ENCODE measurements at places on chromosomes 1 and 21. TPM values are rescaled to one million over a fixed set of nuclear protein-coding genes. Genes with fewer than 3 reads are reported as not detected.
A peak's percentile ranks its signal among the peaks of the same experiment; 100 is the strongest.

- DNase-seq, result no peak
Measured at GRCh38 chr1:182236651-182237077, 154.9 kb downstream of the GLUL start.

- DNase-seq, result peak; percentile 53
Measured at GRCh38 chr1:110605901-110606656, at the start of gene KCNA2. KCNA2 (minus strand) TSS chr1:110606358; CDS start chr1:110604782, 1,576 bp downstream.

- DNase-seq, result no peak
Measured at GRCh38 chr1:112263453-112263852, 132.6 kb upstream of the CTTNBP2NL start.

DNA sequence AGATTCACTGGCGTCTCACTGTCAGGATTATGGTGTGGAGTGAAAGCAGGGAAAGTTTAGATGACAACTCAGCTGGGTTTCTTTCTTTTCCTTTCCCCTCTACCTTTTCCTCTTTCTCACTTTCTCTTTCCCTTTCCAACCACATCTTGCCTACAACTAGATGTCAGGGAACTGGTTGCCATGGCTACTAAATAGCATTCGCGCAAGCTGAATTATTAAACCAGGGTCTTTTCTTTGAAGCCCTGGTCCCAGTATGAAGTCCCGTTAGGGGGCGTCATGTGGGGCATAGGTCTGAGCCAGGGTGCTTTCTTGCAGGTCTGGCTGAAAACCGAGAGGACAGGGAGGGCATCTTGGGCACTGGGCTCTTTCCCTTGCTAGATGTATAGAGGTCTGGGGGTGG, 168.4 kb upstream of the CACNA1E start:
- DNase-seq, result no peak

GRCh38 chr21:32406405-32406804, 6.1 kb upstream of the EVA1C start:
- no peak for DNase-seq

- no peak for DNase-seq
Measured at GRCh38 chr1:175893192-175893591, 149.8 kb upstream of the TNR start.

DNA sequence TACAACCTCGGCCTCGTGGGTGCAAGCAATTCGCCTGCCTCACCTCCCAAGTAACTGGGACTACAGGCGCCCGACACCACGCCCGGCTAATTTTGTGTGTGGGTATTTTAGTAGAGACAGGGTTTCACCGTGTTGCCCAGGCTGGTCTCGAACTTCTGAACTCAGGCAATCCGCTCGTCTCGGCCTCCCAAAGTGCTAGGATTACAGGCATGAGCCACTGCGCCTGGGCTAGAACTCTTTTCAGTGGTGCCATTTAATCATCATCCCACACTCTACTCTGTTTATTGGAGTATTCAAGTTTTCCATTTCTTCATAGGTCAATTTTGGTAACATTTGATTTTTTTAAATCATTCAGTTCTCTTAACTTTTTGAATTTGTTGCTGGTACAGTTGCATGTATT, 101.3 kb downstream of the DHRS3 start:
- no peak for DNase-seq

DNA sequence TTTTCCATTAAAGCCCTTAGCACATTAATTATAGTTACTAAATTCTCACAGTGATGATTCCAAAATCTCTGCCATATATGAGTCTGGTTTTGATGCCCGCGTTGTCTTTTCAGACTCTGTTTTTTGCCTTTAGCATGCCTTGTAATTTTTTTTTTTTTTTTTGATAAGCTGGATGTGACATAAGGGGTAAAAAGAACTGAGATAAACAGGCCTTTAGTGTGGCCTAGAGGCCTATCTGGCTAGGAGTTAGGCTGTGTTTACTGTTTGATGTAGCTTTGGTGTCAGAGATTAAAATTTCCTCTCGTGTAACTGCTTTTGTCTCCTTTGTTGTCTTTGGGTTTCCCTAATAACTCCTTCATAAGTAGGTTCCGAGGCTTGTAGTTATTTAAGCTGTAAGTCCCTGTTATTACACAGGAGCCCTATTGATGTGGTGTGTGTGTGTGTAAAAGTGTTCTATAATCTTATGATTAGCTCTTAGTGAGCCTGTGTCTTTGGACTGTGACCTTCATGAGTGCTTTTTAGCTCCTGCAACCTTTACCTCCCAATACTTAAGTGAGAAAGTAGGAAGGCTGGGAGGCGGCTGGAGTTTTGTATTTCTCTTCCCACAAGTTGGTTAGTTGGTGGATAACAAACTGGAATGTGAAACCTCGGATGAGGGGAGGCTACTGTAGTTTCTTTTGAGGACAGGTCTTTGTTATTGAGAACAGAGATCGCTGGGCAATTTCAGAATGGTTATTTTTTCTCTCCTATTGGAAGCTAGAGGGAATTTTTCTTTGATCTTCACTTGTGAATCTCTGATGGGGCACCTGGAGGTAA, 19.3 kb downstream of the HS2ST1 start:
- no peak for DNase-seq

DNA sequence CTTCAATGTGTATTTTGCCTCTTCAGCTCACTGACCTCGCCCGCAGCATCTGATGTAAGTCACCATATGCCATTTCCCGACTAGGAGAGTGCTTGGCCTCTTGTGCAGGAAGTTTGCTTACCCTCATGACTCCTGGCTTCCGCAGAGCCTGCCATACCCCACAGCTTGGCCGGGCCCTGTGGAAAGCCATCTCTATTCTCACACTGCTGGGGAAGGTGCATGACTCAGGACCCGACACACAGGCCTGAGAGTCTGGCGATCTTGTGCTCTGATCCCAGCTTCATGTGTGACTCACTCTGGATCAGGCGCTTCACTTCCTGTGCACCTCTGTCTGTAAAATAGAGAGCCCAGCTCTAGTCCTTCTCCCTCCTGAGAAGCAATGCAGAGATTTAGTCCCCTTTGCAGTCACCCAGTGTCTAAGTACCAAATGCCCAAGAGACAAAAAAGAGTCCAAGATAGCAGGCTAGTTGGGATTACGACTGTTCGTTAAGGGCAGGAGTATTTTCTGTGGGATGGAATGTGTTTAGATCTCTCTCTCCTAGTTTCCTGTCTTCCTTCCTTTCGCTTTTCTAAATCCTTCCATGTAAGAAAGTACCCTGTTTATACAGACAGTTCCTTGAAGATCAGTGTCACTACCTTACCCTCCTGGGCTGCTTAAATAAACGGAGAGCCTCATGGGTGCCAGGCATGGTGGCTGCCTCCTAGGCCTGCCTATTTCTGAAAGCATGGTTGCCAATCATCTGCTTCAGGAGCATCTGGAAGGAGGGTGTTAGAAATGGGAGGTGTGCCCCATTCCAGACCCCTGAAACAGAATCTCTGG, 62.8 kb upstream of the KIF26B start:
- DNase-seq, result no peak

DNA sequence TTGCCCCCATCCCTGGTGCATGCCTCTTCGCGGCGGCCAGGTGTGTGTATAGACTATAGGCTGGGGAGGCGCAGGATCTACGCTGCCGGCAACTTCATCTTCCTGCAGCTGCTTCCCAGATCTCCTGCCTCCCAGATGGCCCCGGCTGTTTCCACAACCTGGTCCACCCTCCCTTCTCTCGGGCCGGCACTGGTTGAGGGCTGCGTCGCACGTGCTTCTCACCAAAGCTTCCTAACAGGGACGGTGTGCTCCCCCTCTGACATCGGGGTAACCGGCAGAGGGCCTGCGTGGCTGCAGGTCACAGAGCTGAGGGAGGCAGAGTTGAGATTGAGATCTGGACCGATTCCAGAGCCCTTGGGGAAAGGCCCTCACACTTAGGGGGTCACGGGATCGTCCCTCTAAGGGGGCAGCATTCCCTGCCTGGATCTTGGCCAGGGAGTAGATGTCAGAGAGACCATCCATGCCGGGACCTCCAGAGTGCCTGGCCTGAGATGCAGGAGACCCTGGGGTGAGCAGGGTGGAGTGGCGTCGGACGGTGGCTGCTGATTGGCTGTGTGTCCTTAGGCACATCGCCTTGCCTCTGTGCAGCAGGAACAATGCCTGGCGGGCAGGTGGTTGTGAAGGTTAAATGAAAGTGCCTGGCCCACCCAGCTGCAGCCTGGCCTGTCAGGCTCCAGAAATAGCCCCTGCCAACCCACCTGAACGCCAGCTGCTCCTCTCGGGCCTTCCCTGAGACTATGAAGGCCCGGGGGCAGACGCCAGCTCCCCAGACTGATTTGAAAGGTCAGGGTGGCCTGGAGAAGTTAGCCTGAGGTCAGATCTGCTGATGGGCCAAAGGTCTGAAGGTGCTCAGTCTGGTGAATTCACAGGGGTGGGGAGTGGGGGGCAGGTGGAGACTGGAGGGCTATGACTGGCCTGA, 6.1 kb upstream of the MASP2 start:
- no peak for DNase-seq

DNA sequence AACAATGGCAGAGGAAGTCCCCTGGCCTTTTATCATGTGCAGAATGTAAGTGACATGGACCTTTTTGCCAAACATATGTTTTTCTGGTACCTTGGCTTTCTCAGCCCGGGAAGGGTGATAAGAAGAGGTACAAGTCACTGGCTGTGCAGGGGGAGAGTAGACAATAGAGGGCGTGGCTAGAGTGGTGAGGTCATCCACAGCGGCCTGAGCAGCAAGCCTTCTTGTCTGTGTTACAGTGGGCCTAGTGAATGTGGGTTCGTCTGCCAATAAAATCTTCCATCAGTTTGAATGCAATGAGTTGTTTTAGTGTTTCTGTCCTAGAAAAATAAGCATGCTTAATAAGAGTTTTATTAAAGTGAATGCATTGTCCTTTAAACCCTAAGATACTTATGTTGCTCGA, 59.0 kb upstream of the PGD start:
- peak; percentile 54 for DNase-seq

- DNase-seq, result no peak
Measured at GRCh38 chr1:226589008-226589733, 40.6 kb downstream of the STUM start.

GRCh38 chr1:13642306-13643004, 57.5 kb upstream of the PRDM2 start:
- no peak for DNase-seq

DNA sequence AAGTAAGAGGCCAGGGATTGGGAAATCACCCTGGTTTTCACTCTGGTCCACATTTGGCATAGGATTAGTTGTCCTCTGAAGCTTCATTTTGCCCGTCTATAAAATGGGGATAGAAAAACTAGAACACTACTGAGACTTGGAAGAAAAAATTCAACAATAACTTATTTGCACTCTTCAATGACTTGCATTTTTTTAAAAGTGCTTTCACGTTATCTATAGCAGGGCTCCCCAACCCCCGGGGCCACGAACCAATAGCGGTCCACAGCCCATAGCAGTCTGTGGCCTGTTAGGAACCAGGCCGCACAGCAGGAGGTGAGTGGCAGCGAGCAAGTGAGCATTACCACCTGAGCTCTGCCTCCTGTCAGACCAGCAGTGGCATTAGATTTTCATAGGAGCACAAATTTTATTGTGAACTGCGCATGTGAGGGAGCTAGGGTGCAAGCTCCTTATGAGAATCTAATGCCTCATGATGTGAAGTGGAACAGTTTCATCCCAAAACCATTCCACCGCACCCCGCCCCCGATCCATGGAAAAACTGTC, 2.8 kb downstream of the KIAA1614 start:
- no peak for DNase-seq

- DNase-seq, result no peak
Measured at GRCh38 chr1:85351202-85351828, 74.9 kb upstream of the BCL10 start.

DNA sequence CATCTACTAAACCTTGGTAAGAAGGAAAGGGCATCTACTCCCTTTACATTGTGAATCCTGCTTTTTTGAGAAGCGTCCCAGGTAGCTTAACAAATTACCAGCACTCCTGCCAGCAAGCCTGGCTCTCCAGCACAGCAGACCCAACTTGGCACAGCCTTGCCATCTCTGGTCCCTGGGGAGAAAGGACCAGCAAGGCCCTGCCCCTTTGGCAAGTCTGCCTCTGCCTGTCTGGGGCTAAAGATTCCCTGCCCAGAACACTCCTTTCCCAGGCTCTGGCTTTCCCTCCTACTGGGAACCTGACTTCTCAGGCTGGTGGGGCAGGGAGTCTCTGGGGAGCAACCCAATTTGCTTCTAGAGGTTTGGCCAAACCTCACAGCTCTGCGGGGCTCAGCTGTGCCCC, 68.5 kb downstream of the ATP2B4 start:
- no peak for DNase-seq

DNA sequence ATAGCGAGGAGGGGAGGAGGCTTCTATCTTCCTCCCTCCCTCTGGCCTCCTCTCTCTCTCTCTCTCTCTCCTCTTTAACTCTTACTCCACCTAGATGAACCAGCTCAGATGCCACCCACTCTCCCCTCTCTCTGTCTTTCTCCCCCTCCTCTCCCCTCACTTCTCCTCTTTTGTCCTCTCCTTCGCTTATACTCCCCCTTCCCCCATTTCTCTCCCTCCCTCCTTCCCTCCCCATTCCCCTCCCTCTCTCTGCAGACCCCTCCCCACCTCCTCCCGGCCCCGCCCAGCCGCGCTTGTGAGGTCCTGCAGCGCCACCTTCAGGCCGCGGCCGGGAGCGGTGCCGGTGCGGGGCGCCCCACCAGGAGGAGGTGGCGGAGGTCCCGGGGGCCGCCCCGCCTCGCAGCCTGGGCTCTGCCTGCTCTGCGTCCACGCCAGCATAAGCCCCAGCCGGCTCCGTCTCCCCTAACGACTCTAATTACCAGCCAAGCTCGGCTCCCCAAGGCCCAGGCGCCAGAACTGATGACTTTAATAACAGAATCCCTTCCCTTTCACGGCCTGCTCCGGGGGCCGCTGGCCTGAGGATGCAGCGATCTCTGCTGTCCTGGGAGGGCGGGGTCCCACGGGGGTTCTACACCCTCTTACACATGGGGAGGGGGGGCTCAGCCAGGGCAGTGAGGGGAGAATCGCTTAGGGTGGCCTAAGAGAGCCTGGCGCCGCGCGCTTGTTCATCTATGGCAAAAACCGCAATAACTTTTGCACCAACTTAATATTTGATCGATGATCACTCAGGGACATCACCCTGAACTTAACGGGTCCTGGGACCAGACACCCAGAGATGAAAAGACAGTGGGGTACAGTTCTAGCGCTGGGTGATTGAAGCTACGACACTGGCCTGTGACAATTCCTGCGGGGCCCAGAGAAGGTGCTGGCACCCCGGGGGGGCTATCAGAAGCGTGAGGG, 637.3 kb downstream of the MATN1 start:
- peak; percentile 55 for DNase-seq

FAM110D gene
- total RNA-seq, result 3.1 TPM

TTF2 gene
- 6.4 TPM for total RNA-seq

HAO2 gene
- total RNA-seq, result not detected

CRP gene
- total RNA-seq, result not detected

TRIM63 gene
- 203 TPM for total RNA-seq

RGS16 gene
- total RNA-seq, result 0.88 TPM

COL11A1 gene
- total RNA-seq, result not detected

SPATA6 gene
- 9.3 TPM for total RNA-seq

OLFML2B gene
- total RNA-seq, result 3.4 TPM

HUNK gene
- total RNA-seq, result 0.44 TPM

ARMH1 gene
- 1.1 TPM for total RNA-seq

GUCA2A gene
- total RNA-seq, result not detected

SHE gene
- total RNA-seq, result 9.2 TPM

SLAMF9 gene
- not detected for total RNA-seq

All from left ventricle myocardium inferior (tissue), 1 donor.